ENCODE measurements at places on chromosomes 4 and X.

- DNase-seq, result no peak
Measured at GRCh38 chr4:98452091-98452490, 190.9 kb downstream of the RAP1GDS1 start.

- no peak for DNase-seq
Measured at GRCh38 chr4:70365479-70365878, 4.9 kb downstream of the SMR3A start.

DNA sequence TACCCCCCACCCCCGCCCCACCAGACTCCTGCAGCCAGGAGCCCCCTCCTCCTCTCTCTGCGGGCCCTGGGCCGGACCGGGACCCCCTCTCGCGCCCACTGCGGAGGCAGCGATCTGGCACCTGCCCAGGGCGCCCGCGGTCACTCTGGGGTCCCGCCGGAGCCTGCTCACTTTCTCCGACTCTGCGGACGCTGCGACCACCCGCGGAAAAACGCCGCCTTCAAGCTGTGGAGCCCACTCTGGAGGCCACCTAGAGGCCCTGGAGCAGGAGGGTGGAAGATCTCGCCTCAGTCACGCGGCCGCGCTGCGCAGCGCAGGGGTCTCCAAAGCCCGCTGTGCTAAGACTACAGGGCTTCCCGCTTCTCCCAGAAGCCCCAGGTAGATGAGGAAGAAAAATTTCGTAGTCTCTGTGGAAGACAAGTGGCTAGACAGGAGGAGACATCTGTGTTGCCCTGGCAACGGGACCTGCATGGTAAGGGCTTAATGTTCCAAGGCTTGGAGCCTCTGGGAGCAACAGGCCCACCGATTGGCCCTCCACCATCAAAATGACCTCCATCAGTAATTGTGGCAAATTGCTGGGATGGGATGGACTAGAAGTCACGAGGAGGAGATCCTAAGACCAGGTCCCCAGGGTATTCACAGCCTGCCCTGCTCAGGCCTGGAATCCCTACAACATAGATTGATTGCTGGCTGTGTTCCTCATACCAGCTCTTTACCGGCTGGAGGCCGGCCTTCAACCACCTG is at the start of gene PNMA6F:
Gene PNMA6F, minus strand, starts transcription at position 387 of the 744 bp plus-strand sequence. CDS start 1,093 bp downstream, outside the sequence.
- no peak for DNase-seq

DNA sequence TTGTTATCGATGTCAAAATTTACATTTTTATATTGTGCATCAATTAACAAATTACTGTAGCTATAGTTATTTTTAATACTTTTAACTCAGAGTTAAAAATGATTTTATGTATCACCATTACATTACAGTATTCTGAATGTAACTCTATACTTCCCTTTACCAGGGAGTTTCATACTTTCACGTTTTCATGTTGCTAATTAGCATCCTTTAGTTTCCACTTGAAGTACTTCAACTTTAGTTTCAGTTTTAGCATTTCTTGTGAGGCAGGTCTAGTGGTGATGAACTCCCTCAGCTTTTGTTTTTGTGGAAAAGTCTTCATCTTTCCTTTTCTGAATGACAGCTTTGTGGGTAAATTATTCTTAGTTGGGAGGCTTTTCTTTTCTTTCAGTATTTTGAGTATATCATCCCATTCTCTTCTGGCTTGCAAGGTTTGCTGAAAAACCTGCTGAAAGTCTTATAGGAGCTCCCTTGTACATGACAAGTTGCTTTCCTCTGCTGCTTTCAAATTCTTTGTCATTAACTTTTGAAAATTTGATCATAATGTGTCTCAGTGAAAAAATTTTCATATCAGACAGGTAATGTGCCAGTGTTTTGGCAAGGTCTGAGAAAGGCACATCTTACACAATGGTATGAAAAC is 9.8 kb upstream of the CISD2 start:
- no peak for DNase-seq

DNA sequence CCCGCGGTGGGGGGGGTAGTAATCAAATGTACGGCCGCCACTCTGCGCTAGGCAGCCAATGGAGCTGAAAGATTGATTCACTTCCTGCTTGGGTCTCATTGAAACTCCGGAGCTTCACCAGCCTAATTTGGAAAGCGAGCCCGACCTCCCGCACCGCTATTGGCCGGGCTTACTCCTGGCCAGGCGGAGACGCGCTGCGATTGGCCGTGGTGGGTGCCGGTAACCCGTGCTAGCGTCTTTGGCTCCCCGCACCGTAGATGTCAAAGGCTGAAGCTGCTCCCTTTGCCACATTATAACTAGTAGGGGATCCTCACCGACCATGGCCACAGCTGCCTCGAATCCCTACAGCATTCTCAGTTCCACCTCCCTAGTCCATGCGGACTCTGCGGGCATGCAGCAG is at the start of gene POU3F4:
Gene POU3F4, plus strand, starts transcription at position 285 of the 400 bp plus-strand sequence. Its CDS starts 35 bp downstream, at position 320.
- no peak for DNase-seq

- no peak for DNase-seq
Measured at GRCh38 chr4:120446051-120446567, 379.5 kb upstream of the MAD2L1 start.

- DNase-seq, result no peak
Measured at GRCh38 chr4:26590639-26591038, 6.8 kb downstream of the TBC1D19 start.

- DNase-seq, result no peak
Measured at GRCh38 chr4:839675-840443, 13.9 kb upstream of the CPLX1 start.

DNA sequence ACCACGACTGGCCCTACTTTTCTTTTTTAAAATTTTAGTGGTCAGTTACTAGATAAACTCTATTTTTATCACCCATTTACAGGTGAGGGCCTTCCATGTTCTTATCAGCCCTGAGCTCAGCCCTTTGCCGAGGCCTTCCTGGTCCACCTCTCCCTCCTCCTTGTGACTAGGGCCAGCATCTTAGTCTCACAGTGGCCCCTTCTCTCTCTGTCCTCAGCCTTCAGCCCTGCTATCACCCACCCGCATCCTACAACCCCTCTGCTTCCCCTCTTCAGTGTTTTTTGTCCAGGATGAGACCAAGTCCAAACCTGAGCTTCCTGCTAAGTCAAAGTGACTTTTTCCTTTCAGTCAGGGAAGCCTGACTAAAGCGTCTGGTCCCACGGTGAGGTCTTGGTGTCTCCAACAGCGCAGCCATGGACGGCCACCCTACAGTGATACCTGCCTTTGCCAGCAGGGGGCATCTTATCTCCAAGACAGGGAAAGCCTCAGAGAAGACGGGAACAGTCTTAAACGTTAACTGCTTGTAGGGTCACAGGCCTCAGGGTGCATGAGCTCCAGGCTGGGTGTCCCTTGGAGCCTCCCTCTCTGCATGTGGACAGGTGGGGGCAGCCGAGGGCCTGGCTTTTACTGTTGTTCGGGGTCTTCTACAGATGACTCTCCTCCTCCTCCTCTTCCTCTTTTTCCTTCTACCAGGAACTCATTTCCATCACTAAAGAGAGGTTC is 11.7 kb upstream of the GAGE10 start:
- peak; percentile 60 for DNase-seq

DNA sequence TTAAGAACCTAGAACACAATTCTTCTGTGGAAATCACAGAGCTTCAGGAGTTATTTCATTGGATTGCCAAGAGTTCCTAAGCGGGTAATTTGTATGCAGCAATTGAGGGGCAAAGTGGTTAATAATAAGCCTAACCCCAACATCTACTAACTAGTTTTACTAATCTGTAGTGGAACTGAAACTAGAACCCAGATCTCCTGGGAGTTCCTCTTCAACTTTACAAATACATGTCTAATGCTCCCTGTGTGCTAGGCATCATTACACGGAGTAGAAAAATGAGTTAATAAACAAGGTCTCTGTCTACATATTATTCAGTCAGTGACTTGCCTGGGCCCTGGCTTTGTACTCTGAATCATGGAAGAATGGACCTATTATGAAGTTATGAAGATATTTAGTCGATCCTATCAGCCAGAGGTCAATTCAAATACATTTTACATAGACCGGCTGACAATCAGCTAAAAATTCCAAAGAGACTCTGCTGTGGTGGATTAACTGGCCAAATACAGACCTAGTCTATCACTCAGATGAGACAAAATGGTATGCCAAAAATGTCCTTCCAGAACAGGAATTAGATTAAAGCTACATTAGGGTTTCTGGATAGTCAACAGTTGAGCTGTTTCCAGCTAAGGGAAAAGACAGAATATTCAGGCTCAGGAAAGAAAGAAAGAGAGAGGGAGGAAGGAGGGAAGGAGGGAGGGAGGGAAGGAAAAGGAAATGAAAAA is 326.0 kb downstream of the FBXW7 start:
- no peak for DNase-seq

DNA sequence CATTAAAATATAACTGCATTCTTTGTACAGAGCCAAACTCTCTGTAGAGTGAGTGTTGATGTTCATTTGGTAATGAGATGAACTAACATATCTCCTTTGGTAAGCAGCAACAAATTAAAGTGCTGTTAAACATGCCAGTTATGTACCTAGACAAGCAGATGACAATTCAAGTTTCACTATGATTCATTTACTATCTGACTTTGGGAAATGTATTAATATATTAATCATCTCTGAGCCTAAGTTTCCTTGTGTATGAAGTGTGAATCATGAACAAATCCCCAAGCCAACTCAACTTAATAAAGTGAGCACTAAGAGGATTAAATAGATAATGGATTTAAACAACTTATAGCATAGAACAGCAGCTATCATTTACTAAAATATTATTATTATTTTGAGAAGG is 1044.2 kb downstream of the GLUD2 start:
- no peak for DNase-seq

- DNase-seq, result no peak
Measured at GRCh38 chr4:81135501-81135900, 79.5 kb downstream of the PRKG2 start.

DNA sequence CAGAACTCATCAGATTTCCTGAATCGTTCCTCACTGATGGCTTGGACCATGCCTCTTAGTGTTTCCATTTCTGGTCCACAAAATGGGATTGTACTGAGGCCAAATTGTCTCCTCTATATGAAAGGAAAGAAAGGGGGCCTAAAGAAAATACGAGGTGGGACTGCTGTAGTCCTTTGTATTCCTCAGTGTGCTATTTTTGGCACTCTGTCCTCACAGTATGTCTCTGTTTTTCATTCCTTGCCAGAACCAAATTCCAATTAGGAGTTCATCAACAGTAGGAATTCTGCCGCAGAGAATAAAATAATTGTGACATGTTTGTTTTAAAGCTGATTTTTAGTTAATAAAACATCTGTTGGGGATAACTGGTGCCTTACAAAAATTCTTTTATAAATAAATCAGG is 515.7 kb downstream of the SMARCA1 start:
- no peak for DNase-seq

- no peak for DNase-seq
Measured at GRCh38 chr4:62676962-62677361, 1476.8 kb downstream of the ADGRL3 start.

GRCh38 chr4:174134361-174134760 is 149.1 kb downstream of the FBXO8 start:
- DNase-seq, result no peak

All from T follicular helper cell (primary cell).